ENCODE measurements at places on chromosomes 13 and 19. TPM values are rescaled to one million over a fixed set of nuclear protein-coding genes. Genes with fewer than 3 reads are reported as not detected.

DNA sequence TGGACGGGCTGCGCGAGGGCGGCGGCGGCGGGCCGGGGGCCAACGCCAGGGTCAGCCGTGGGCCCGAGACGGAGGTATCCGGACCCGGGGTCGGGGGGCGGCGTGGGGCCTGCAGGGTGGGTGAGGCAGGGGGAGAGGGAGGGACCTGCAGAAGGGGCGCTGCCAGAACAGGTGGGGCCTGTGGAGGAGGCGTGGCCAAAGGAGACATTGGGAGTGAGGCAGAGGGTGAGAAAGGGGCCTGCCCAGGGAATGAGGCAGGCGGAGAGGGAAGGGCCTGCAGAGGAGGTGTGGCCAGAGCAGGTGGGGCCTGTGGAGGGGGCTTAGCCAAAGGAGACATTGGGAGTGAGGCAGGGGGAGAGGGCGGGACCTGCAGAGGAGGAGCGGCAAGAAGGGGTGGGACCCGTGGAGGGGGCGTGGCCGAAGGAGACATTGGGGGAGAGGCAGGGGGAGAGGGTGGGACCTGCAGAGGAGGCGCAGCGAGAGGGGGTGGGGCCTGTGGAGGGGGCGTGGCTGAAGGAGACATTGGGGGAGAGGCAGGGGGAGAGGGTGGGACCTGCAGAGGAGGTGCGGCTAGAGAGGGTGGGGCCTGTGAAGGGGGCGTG, 4.2 kb downstream of the PRR36 start:
- peak; percentile 94 for DNase-seq
- no peak overlapping the region for H3K4me3 ChIP-seq
- H3K27me3 ChIP-seq: peaks cover 3% of the 10 kb centered on the region

DNA sequence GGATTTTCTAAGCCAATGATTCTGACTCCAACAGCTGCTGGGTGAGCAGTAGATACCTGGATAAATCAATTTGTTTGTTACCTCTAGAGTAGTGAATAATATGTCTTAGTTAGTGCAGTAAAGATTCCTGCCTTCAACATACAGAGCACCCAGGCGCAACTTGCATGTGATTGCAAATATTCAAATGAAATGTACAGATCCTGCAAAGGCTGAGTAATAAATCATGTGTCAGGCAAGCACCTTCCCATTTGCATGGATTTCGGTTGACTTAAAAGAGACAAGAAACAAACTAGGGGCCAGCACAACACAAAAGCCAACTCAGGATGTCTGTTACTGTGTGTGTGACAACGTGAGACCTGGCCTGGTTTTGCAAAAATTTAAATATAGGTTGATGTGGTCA, 79.7 kb downstream of the TNFSF11 start:
- no peak overlapping the region for H3K27ac ChIP-seq
- H3K27me3 ChIP-seq: no peaks in the 10 kb centered on the region
- H3K4me3 ChIP-seq: no peak overlapping the region
- no peaks in the 10 kb centered on the region for H3K36me3 ChIP-seq

- no peaks in the 10 kb centered on the region for H3K27me3 ChIP-seq
- no peak overlapping the region for H3K27ac ChIP-seq
- no peaks in the 10 kb centered on the region for H3K36me3 ChIP-seq
- H3K4me1 ChIP-seq: no peaks in the 10 kb centered on the region
- H3K4me3 ChIP-seq: no peak overlapping the region
Observed at GRCh38 chr13:21445759-21446158, 13.3 kb downstream of the ZDHHC20 start.

KIR2DL1 gene
- total RNA-seq: 0.25 TPM

MBD3L2 gene
- not detected for total RNA-seq

Measured in kidney (tissue), 22 donors.